Cerebellar cortex (tissue), 1 donor: ENCODE measurements at places on chromosomes 3 and 15.

GRCh38 chr3:49133226-49133951 lies 539 bp upstream of the LAMB2 start:
- DNase-seq, result peak; percentile 90

DNA sequence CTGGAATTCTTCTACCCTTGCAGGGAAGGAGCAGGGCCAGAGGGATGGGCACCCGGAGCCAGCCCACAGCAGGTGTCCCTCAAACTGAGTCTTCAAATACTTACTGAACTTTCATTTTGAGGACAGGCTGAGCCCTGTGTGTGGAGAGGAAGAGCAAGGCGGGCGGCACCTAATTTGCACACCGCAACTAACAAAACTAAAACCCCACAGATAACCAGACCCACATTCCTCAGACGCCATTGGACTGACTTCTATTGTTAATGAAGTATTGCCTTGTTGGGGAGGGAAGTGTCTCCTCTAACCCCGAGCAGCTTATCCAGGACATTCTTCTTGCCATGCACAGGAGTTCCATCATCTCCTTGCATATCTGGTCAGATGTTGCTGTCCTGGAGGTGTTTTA lies 105.2 kb upstream of the NR2E3 start:
- no peak for DNase-seq

GRCh38 chr3:24496529-24497482 lies 2.2 kb upstream of the THRB start:
- DNase-seq, result peak; percentile 20

DNA sequence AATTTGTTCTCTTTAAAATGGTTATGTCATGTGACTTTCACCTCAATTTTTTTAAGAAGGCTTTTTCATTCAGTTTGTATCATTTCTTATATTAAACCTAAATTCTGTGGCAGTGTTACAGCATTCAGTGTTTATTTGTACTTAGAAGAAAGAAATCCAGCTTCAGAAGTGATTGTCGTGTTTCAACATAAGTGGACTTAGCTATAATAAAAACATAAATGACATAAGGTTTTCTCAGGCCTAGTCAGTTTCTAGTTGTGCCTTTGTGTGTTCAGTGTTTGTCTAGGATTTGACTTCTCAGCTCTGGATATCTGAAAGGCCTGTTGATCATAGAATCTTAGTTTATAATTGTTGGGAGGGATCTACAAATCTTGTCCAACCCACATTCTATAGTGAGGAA lies 80.5 kb downstream of the STT3B start:
- no peak for DNase-seq

- no peak for DNase-seq
Observed at GRCh38 chr15:38019066-38019465, 84.6 kb downstream of the TMCO5A start.

DNA sequence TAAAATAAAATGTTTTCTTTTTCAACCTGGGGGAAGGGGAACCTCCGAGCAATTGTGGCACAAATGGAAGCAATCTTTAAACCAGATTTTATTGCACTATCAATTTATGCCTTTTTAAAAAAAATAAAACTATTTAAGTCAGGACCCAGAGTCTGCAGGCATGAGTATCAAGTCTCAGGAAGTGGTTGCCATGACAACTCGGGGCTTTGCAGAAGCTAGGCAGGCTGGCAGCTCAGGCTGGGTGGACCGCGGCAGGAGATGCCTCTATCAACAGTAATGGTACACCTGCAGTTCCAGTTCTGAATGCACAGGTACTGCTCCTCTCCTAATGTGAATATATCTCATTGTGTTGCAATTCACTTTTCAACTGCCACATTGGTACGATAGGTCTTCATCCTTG lies 447.7 kb downstream of the GABRG3 start:
- no peak for DNase-seq

DNA sequence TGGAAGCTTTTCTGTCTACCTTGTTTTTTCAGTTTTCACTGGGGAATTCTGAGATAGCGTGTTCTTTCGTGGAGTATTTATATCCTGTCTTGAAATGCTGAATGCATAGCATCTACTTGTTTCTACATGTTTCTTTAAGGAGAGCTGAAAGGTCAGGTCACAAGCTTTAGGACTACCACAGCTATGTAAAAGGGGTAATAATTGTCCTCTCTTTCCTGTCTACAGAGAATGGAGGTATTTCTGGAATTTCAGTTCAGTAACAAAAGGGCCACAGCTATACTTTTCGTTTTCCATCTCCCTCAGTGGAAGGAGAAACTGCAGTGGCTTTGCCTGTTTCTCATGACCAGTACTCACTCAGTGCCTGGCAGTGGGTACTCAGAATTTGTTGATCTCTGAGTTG lies 4.7 kb downstream of the INAFM2 start:
- DNase-seq, result no peak

- DNase-seq, result no peak
Observed at GRCh38 chr15:48721061-48721810, 75.7 kb upstream of the FBN1 start.

GRCh38 chr15:78012643-78013077 lies 64.9 kb downstream of the TBC1D2B start:
- DNase-seq, result no peak

- DNase-seq, result peak; percentile 91
Observed at GRCh38 chr15:32641517-32642059, at the start of gene SCG5. SCG5 (plus strand) TSS chr15:32641710; CDS start chr15:32643593, 1,883 bp downstream.
